Stomach (tissue), 19 donors: ENCODE measurements at places on chromosomes 6 and 20. TPM values are rescaled to one million over a fixed set of nuclear protein-coding genes. Genes with fewer than 3 reads are reported as not detected.
A peak's percentile ranks its signal among the peaks of the same experiment; 100 is the strongest.

- no peak for DNase-seq
Observed at GRCh38 chr6:169785566-169785965, 34.1 kb downstream of the ERMARD start.

- DNase-seq: no peak
Observed at GRCh38 chr6:15063253-15063853, 182.5 kb upstream of the JARID2 start.

GRCh38 chr6:6008648-6009421 lies 2.1 kb upstream of the NRN1 start:
- DNase-seq: peak; percentile 85

DNA sequence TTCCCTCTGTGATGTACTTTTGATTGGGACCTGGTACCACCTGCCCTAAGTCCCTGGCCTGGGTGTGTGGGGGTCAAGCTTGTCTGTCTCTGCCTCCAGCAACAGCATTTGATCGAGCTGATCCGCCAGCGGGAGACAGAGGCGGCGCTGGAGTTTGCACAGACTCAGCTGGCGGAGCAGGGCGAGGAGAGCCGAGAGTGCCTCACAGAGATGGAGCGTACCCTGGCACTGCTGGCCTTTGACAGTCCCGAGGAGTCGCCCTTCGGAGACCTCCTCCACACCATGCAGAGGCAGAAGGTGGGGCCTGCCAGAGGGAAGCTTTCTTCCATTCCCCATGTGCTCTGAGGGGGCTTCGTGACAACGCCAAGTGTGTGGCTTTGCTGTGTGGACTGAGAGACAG lies 5.4 kb downstream of the GID8 start:
- no peak for DNase-seq

DNA sequence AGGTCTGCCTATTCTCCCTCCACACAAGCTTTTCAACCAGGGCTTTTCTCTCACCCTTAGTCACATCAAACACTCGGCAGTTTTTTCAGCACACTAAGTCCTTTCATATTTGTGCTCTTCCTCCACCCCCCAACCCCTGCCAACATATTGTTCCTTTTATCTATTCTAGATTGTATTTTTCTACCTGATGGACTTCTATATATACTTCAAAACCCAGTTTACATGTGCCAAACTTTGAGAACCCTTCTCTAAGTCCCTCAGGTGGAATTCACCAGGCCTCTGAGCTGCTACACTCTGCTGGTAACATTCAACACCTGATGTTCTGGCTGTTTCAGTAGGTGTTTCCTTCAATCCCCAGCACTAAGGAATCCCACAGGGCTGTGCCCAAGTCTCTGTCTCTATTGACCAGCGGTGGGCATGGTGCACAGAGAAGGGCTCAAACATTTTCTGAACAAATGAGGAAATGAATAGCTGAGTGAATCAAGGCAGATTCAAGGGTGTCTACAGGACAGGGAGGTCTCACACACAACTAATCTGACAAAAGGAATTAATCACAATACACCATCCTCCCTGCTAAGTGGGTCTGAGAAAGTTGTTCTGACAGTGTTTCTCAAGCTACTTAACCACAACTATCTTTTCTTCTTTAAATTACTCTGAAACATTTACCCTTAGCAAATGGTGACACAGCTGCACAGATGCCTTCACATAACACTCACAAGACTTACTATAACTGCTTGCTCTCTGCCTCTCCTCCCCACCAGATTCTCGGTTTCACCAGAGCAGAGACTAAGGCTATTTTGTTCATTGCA lies 166.5 kb downstream of the TSHZ2 start:
- no peak for DNase-seq

- no peak for DNase-seq
Observed at GRCh38 chr6:46103441-46104115, 26.2 kb upstream of the ENPP4 start.

The SCRT2 gene
- total RNA-seq: not detected

- DNase-seq: peak; percentile 9
Observed at GRCh38 chr20:7171911-7172310, 404.4 kb downstream of the BMP2 start.

The SULF2 gene
- 226 TPM for total RNA-seq

GRCh38 chr6:23705697-23706096 lies 420.3 kb upstream of the NRSN1 start:
- DNase-seq: no peak

The TPX2 gene
- total RNA-seq: 6.4 TPM

GRCh38 chr20:24668791-24669190 lies 199.4 kb downstream of the SYNDIG1 start:
- DNase-seq: no peak

The PXDC1 gene
- 74.1 TPM for total RNA-seq

The CCN5 gene
- 193 TPM for total RNA-seq

The BMP5 gene
- total RNA-seq: 1.4 TPM

GRCh38 chr20:4813076-4813862 lies 91.6 kb downstream of the PRND start:
- DNase-seq: peak; percentile 53

DNA sequence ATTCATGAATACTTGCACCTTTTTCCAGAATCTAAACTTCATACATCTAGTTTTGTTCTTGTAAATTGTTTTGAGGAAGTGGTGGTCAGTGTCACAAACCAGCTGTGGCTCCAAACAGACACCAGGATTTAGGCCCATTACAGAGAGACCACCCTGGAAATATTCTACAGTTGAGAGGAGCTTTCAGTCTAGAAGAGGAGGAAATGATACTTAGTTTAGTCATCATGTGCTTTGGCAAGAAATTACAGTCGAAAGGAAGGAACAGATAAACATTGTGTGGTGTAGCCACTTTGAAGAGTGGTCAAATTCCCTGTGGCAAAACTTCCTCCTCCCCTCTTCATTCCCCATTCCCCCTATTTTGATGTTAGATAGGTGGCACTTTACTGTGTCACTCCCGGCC lies 15.7 kb downstream of the DCBLD1 start:
- peak; percentile 30 for DNase-seq

- DNase-seq: no peak
Observed at GRCh38 chr6:14918200-14918907, 327.5 kb upstream of the JARID2 start.

- DNase-seq: peak; percentile 57
Observed at GRCh38 chr20:41365777-41366545, 657 bp downstream of the EMILIN3 start.

The SAMD5 gene
- total RNA-seq: 11.6 TPM

GRCh38 chr6:148440877-148441453 lies 98.3 kb downstream of the SASH1 start:
- peak; percentile 41 for DNase-seq

The FLRT3 gene
- total RNA-seq: 23.5 TPM

- peak; percentile 78 for DNase-seq
Observed at GRCh38 chr6:32439602-32440214, at the start of gene HLA-DRA. Gene HLA-DRA, plus strand, starts transcription at chr6:32439887. Its CDS starts 64 bp downstream, at chr6:32439951.

- no peak for DNase-seq
Observed at GRCh38 chr6:27669624-27670301, 196.9 kb upstream of the ZNF184 start.

The PROKR2 gene
- total RNA-seq: not detected

The SLC22A2 gene
- not detected for total RNA-seq

DNA sequence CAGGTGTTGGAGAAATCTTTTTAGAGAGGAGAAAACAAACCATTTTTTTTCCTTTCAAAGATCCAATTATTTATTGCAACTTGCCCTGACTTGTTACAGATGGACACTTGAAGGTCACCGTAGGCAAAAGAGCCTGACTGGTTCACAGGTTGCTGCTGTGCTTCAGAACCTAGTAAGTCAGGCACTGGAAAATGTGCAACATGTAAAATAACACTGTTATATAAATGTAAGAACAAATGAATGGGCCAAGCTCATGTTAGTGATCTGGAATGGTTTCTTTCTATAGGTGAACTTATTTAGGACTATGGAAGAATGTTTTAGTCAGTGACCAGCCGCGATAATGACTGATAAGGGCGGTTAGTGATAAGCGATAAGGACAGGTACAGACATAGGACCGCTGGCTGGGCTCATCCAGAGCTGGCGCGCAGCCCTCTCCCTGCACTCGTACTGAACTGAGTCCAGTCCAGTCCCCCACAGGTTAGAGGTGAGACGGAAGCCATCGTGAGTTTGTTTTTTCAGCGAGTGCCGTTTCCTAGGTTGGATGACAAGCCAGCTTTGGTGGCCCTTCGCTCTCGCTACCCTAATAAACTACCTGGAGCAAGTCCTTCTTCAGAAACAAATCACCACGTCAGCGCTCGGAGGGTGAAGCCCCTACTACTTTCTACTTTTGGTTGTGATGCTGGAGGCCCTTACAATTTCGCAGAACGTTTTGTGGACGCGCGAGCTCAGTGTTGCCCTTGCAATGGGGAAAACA lies 94.4 kb upstream of the PRDM1 start:
- peak; percentile 52 for DNase-seq

DNA sequence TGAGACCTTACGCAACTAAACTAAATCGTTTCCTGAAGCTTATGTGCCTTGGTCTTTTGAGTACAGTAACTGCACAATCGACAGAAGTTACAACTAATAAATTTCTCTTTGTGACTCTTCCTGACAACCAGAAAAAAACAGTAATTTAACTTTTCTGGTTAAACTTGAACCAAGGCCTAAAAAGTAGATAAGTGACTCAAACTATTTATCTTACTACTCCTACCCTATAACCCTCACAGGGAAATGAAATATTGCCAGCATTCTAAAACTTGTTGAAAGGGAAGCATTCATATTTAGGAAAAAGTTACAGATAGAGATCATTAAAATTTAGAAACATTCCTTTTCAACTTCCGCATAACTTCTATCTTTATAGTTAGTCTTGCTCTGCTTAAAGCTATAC lies 1034.4 kb downstream of the EYS start:
- no peak for DNase-seq
